GF-D8 (cell line): ENCODE measurements at places on chromosomes 1 and 21.
A peak's percentile ranks its signal among the peaks of the same experiment; 100 is the strongest.

DNA sequence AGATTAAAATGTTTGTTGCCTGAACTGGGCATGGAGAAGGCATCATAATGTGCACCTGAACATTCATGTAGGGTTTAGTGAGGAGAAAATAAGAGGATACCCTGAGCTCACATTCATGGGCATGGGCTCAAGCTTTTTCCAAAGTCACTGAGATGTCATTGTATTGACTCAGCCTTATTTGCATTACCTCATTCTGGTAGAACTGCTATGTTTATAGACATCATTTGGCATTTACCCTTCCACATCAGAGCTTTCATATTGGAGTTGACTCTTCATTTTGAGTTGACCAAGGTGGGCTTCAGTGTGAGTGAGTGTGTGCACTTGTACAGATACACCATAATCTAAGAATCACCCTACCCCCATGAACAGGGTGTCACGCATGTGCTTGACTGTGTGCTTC is 143.2 kb downstream of the PBX1 start:
- DNase-seq: no peak

GRCh38 chr1:35851132-35851869 is 31.7 kb upstream of the AGO1 start:
- DNase-seq: no peak

DNA sequence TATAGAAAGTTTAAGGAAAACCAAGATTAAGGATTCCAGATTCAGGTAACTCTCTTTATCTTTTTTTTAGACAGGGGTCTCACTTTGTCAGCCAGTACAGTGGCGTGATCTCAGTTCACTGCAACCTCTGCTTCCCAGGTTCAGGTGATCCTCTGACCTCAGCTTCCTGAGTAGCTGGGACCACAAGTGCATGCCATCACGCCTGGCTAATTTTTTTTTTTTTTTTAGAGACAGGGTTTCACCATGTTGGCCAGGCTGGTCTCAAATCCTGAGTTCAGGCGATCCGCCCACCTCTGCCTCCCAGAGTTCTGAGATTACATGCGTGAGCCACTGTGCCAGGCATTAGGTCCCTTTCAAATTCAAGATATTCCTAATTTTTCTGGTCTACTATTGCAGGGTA is 15.9 kb downstream of the LZIC start:
- DNase-seq: no peak

DNA sequence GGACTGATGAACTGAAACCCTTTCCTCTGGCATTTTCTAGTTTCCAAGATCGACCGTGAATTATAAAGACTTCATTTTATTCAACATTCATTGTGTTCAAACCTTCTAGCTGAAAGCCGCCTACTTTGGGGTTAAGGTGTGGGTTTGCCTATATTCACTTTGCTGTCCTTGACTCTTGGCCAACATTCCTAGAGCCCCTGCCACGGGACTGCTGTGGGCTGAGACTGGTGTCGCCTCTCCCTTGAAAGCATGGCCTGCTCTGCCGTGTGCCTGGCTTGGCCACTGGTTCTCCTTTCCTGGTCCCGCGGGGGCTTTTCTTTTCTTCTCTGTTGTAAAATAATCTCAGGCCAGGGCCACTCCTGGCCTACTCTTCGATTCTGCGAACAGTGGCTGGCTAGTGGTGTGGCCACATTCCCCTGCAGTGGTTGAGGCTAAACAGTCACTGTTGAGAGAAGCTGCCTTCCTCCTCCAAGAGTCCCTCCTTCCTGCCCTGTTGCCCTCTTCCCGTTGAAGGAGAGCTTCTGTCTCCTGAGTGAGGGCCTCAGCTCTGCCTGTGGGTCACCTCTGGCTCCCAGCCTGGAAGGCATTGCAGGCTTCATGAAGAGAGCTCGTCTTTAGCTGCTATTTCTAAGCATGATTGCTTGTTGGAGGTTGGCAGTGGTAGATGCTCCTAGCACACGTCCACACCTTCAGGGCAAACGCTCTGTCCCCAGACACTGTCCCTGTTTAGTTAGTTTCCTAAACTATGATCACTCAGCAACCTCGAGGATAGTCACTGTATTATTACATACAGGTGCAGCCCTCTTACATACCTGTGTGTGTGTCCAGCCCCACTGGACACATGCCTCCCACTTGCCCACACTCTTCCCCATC is 80.5 kb downstream of the GALNT2 start:
- no peak for DNase-seq

- DNase-seq: no peak
Observed at GRCh38 chr1:223682502-223682901, 17.0 kb upstream of the CAPN8 start.

DNA sequence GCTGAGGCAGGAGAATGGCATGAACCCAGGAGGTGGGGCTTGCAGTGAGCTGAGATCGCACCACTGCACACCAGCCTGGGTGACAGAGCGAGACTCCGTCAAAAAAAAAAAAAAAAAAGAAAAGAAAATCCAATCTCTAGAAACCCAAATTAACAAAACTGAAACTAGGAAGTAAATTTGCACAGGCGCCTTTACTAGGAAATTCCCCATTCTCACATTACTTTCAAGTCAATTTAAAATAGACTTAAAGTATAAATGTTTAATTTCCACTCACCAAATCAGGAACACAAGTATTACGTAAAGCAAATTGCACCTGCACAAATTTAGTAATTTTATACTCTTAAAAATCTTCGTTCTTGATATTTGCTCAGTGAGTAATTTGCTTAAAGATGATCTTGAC is 67.8 kb upstream of the BCAR3 start:
- no peak for DNase-seq

- DNase-seq: no peak
Observed at GRCh38 chr1:246591047-246591446, 24.8 kb downstream of the CNST start.

DNA sequence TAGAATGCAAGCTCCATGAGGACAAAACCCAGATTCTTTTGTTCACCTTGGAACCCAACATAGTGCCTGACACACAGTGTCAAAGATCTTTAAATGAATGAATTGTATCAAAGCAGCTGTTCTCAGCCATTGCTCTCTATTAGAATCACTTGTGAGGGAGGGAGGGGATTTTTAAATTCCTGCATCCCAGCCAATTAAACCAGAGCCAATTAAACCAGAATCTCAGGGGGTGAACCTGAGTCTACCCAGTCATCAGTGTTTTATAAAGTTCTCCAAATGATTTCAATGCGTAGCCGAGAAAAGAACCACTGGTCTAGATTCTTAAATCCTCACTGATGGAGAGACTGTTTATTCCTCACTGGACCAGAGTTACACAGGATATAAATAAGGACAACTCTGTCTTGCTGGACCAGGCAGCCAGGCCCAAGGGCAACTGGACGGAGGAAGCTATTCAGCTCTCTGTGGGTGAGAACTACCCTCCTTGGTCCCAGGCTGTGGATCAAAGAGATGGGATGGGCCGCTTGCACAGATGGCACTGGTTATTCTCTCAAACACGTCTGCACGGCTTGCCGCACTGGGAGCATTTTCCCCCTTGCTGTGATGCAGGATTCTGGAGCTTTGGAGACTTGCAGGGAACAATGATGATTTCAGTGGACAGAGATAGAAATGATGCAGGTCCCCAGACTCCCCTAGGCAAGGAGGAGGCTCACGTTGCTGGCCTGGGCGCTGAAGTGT is 20.0 kb upstream of the CDCA8 start:
- DNase-seq: no peak

GRCh38 chr1:201355471-201355870 is 22.0 kb downstream of the TNNT2 start:
- DNase-seq: no peak

- DNase-seq: no peak
Observed at GRCh38 chr1:51482881-51483280, 36.2 kb downstream of the EPS15 start.

DNA sequence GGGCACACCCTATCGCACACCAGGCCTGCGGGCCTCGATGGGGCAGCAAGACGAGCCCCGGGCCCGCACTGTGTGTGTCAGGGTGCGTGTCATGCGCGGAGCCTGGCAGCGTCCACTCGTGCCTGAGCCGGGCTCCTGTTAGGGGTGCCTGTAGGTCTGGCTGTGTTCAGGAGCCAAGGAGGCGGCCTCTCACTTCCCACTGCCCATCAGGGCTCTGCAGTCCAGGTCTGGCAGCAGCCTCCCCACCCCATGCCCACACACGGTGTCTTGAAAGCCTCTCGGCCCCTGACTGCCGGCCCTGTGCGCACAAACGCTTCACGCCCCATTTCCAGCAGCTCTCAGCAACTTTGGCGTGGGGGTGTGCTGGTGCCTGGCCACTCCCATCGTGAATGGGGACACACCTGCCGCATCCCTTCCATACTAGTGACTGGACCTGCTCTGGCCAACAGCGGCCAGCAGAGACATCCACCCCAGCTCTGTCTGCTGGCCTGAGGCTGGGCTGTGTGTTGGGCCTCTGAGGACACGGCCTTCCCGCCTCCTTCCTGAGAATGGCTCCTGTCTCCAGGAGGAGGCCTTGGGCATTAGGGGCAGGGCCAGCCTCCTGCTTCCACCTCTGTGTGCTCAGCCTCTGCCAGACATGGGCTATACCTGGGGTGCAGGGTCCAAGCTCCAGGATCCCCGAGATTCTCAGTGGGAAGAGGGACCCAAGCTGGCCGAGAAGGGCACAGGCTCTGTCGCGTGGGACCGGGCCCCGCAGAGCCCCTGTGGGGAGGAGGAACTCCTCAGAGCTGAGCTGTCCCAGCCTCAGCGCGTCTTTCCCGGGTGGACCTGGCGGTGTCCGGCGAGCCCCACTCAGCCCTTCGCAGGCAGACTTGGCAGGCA is 41.8 kb upstream of the ACTRT2 start:
- DNase-seq: no peak

GRCh38 chr1:19648689-19649088 is 4.6 kb downstream of the NBL1 start:
- no peak for DNase-seq

DNA sequence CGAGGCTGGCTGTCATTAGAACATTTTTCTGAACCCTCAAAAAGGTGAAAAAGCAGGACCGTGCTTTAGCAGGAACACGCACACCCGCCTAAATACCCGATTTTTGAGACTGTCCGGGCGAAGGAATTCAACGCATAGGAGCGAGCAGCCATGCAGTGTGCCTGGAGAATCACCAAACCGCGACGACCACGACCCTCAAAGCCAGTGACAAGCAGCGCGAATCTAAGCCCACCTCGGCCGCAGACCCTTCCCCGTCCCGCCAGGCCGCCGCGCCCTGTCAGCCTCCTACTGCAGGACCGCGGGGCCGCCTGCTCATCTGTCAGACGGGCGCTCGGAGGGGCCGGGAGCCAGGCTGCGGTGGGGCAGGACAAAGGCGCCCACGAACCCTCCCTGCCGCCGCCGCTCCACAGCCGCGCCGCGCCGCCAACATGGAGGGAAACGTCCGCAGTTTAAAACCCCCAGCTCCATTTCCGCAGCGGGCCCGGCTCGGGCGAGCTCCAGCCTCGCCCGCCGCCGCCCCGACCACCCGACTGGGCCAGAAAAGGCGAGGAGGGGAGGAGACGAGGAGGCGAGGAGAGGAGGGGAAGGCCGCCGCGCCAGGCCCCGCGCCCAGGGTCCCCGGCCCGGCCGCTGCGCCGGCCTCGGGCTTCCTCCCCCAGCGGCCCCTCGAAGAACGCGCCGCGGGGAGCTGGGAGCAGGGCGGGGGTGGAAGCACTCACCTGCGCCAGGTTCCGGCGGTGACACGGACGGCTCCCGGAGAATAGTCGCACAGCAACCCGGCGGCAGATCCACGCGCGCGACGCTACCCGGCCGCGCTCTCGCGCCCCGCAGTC is at the start of gene LBR:
LBR (minus strand) TSS at position 804 of the 833 bp plus-strand sequence. CDS start 3,963 bp downstream, outside the sequence.
- DNase-seq: no peak

DNA sequence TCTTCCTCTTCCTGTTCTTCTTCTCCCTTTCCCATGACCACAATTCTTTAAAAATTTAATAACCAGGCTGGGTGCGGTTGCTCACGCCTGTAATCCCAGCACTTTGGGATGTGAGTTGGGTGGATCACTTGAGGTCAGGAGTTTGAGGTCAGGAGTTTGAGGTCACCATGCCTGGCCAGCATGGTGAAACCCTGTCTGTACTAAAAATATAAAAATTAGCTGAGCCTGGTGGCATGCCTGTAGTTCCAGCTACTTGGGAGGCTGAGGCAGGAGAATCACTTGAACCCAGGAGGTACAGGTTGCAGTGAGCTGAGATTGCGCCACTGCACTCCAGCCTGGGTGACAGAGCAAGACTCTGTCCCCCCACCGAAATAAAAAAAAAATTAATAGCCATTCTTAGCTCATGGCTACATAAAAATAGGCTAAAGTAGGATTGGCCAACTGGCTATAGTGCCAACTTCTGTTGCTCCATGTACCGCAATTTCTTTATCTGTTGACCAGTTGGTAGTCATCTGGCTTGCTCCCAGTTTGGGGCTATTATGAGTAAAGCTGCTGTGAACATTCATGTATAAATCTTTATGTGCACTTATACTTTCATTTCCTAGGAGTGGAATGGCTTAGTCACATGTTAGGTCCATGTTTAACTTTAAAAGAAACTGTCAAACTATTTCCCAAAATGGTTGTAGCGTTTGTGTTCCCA is 136.3 kb downstream of the PEX14 start:
- no peak for DNase-seq

GRCh38 chr1:58919959-58920321 is 136.1 kb upstream of the JUN start:
- peak; percentile 45 for DNase-seq

- DNase-seq: no peak
Observed at GRCh38 chr1:111965781-111966443, 23.6 kb downstream of the KCND3 start.

- no peak for DNase-seq
Observed at GRCh38 chr1:21325731-21326387, 35.6 kb upstream of the ECE1 start.

DNA sequence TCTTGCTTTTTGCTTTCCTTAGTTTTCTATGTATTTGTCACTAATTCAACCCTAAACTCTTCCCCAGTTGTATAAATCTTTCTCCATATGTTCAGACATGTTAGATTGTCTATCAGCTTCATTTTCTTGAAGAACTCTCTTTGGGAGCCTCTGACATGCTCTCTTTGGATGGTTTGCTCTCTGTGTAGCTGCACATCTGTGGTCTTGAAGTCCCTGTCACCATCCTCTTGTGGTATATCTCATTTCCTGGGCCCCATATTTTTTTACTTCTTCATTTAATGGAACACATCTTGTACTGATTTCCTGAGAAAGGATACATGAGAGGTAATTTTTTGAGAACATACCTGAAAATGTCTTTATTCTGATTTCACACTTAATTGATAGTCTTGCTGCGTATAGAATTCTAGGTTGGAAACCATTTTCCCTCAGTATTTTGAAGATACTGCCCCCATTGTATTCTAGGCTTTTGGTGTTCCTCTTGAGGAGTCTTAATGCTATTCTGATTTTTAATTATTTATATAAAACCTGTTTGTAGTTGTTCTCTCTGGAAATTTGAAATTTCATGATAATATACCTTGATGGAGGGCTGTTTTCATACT is 72.6 kb downstream of the ST3GAL3 start:
- peak; percentile 70 for DNase-seq

- no peak for DNase-seq
Observed at GRCh38 chr1:41160498-41161110, 81.5 kb downstream of the SCMH1 start.

GRCh38 chr1:239315631-239316217 is 70.6 kb upstream of the CHRM3 start:
- DNase-seq: no peak

DNA sequence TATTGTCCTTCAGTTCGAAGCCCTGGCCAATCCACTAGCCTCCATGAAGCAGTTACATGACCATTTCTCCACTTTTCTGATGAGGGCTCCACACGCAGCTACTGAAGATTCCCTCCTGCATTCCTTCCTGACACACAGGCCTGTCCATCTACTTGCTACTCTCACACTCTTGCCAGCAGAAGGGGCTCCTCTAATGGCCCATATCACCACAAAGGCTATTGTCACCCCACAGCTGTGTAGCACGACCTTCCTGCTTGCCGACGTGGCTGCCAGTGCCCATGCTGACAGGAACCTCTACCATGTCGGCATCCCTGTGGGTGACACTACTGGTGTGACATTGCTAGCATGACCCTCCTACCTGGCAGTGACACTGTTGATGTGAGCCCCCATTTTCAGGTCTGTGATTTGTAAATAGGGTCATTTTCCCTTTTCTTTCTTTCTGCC is 1528.6 kb upstream of the TPTE start:
- no peak for DNase-seq
